ENCODE measurements at places on chromosomes 12 and 14.

DNA sequence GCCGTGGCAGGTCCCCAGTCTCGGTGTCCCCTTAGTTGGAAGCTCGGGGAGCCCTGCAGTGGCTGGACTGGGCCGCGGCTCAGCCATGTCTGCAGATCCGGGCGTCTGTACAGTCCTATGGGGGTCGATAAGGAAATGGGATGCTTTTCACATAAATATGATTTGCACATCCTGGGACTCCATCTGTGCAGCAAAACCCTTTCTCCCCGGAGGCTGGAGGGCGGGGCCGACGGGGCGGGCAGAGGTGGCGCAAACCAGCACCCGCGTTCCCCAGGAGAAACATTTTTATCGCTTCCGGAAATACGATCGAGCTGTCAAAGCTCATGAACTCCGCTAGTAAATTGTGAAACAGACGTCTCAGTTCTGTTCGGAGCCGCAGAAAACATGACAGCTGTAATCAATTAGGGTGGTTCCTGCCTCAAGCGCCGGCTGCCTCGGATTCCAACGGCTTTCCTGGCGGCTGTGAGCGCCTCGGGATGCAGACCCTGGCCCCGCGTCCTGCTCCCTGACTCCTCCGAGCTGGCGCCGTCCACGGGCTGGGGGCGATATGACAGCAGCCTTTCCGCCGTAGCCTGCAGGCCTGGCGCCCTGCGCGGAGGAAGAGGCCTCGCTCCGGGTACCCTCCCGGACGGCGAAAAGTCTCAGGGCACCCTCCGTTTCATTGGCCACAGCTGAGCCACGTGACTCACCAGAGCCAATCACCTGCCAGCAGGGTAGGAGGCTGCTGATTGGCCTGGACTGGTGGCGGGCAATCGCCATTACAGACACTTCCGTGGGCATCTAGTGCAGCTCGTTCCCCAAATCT is 23.0 kb downstream of the DIO3 start:
- DNase-seq = no peak

DNA sequence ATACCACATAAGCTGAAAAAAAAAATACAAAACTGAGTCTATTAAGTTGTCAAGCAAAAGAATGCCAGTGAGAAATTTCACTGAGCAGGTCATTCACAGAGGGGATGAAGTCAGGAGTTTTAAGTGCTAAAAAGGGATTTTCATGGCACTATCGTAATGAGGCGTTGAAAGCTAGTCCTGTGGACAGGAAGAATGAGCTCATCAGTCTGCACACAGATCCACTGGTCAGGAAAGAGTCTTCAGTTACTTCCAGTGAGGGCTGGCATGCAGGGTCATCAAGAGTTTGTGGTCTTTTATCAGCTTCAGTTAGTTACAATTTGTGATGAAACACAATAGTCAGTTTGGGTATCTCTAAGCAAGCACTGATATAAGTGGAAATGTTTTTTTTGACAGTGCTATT is 88.1 kb upstream of the WSCD2 start:
- no peak for DNase-seq

DNA sequence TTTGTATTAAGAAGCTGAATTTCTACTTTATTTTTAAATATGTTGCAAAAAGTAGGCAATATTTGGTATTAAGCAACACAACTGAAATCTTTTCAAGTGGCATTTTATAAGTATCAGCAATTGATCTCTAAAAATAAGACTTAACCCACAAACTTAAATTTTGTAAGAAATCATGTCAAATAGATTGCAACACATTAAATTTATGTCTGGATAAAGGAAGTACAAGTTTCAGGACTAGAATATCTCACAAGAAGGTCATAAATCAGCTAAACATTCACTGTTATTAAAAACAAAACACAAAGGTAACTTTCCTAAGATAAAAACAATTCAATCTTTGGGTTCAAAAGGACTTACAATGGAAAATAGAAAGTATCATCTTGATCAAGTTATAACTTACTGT is 32.8 kb downstream of the CPNE8 start:
- no peak for DNase-seq

DNA sequence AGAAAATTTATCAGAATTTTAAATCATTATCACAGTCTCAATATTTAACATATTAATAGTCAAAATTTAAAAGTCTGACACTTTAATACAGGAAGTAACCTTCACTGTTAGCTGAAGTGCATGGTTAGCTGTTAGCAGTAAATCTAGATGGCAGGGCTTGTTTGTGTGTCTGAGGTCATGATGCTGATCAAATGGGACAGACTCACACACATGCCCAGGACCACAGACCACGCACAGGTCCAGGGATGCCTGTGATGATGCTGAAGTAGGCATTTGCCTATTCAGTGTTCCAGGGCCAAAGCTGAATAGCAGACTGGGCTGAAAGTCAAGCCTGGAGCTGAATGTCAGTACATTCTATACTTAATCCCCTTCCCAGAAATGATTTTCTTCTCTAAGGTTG is 20.5 kb downstream of the FNTB start:
- DNase-seq = no peak

- DNase-seq = no peak
These were observed 82.9 kb downstream of the NCOR2 start for GRCh38 chr12:124484526-124484953.

DNA sequence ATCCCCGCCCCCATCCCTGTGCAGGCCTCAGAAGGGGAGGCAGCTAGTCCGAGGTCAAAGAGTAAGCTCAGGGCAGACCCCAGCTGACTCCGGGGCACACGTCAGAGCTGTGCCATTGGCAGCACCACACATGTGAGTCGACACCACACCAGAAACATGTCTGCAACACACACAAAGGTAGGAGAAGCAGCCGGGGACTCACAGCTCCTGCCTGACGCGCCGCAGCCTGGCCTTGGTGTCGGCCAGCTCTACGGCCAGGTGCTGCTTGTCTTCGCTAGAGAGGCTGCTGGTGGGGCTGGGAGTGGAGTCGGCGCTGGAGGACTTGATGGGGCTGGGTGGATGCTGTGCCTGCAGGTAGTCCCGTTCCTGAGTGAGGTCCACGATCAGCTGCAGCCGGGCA is 78.5 kb downstream of the CCDC88C start:
- DNase-seq = no peak

DNA sequence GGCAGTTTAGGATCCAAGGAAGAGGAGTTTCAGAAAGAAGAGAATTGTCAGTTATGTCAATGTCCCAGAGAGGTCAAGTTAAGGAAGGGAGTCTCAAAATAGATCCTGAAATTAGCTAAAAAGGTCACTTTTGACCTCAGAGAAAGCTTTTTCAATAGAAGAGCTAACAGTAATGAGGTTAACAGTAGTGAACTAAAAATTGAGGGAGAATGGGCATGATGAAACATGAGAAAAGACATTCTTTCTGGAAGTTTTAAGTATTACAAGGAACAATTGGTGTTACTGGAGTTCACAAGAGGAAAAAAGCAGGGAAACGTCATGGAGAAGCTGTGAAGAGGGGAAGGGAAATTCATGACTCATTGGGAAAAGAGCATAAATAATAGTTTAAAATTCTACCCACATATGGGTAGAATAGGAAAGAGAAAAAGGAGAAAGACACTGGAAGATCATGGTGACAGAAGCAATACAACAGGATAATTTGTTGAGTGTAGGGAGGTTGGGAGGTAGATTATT is 381.2 kb upstream of the FAR2 start:
- no peak for DNase-seq

GRCh38 chr14:89265234-89265633 is 151.8 kb downstream of the FOXN3 start:
- DNase-seq = no peak

DNA sequence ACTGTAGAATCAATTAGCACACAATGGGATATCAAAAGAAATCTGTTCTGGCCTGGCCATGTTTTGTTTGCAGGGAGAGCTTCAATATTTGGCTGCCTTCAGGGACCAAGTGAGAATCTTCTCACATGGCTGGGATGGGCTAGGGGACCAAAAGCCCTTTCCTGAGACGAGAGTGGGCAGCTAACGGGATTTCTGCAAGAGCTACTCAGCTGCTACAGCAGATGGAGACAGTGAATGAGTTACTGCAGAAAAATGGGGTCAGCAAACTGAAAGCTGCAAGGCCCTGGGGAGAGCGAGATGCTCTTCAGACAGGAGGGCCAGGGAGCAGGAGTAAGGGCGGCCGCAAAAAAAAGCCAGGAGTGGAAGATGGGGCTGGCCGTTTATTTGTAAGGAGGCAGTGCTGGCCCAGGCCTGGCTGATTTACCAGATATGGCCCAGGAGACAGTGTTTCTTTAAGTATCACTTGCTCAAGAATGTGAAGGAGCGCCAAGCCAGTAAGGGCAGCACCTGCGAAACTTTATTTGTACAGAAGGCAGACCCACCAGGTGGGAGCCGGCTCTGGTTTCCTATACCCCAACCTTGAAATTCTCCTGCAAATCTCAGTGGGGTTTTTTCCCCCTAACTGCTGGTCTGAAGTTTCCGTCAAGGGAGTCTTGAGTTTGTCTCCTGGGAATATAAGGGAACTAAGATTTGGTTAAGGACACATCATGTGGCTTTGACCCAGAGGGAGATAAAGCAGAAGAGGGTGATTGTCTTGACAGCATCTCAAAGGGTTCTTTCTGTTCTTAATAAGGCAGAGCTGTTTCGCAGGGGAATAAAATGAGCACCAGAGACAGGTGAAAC is 57.8 kb downstream of the SSH1 start:
- no peak for DNase-seq

DNA sequence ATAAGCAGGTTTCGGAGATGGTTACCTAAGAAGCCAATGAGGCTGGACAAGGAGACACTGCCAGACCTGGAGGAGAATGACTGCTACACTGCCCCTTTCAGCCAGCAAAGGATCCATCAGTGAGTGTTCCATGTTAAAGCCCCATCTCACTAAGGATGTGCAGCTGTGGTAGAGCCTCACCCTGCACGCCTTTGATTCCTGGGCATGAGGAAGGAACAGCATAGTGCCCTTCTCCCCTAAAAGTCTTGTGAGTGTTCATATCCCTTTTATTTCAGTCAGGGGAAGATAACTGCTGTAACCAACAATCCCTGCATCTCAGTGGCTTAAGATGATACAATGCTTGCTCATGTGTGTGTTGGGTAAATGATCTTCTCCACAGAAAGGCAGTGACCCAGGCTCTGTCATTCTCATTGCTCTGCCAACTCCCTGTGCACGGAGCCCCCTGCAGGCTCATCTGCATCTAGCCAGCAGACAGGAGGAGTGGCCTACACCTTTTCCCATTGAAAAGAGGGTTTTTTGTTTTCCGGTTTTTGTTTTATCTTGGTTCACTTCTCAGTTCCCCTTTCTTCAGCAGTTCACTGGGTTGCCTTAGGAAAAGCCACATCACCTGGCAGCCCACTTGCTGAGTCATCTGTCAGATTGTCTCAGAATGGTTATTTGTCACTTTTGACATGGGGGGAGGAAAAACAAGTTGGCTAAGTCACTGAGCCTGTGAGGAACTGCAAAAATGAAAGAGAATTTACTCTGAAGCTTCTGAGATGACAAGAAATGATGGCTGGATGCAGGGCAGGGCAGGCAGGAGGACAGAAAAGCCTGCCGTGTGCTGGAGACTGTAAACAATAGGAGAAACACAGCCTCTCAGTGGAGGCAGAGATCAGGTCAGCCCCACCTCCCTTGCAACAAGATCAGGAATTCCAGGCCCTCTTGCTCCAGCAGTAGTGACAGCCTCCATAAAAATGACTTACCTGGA is 193.3 kb downstream of the ANO4 start:
- DNase-seq = no peak

GRCh38 chr12:119372540-119372939 is 38.0 kb downstream of the CCDC60 start:
- no peak for DNase-seq

DNA sequence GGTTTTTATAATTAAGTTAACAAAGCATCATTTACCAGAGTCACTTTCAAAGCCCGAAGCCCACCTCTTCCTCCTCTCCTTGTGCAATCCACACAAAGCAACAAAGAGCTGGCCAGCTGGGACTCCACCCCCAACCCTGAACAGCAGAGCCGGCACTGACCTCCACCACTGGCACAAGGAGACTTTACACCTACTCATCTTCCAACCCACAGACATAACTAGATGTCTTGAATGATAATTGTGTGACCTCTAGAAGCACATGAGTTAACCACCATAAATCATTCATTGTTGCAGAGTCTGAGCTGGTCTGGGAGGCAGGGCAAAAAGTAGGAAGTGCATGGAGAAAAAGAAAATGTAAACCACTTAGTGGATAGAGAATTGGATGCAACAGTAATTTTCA is 72.2 kb downstream of the ST8SIA1 start:
- DNase-seq = no peak

DNA sequence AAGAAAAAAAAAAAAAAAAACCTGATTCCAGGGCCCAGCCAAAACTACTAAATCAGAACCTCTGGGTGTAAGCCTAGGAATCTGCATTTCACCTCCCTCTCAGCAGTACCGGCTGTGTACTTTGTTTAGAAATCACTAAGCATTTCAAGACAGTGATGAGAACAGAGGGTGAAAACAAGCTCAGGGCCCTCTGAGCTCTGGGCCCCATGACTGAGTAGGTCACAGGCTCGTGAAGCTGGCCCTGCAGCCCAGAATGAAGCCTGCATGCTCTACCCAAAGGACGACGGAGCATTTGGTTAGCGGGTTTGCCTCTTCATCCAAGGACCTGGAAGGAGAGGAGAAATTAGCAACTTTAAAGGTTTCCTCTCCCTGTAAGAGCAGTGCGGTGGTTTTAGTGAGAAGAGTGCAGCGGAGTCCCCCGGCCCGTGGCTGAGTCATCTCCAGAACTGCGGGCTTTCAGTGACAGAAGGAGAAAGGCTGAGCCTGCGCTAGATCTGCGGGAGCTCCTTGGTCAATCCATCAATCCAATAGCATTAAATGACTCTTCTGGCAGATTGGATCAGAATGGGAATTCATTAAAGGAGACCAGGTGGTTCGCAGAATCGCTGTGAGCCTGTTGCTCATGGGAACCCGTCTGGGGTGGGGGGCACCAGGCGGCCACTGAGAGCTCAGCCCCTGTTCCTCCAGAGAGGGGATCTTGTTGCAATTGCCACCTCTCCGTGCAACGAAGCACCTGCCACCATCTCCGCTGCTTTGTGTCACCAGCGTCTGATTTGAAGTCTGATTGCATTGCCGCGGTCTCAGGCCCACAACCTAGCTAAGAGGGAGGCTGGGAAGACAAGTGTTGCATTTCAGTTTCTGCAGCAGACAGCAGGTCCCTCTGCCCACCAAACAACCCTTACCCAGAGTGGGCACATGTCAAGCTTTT is 7.3 kb downstream of the IL31 start:
- DNase-seq = no peak

GRCh38 chr14:68589447-68590200 is 203.2 kb downstream of the ZFP36L1 start:
- no peak for DNase-seq

DNA sequence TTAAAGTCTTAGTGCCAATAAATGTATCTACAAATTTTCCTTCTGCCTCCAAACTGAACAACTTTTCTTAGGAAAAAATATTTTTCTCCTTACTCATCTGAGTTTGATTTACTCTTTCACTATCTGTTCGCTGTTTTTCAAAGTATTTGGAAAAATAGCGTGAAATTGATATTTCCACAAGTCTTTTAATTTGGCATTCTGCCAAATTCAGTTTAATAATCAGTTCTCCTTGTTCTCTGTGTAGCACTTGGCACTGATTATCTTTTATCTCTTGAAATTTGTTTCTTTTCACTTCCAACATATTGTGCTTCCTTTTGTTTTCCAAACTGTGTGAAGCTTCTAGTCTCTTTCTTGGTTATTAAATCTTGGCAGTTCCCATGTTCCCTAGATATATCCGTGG is 559.8 kb downstream of the RPL10L start:
- DNase-seq = no peak

- no peak for DNase-seq
These were observed 29.1 kb upstream of the LRTM2 start for GRCh38 chr12:1791104-1791841.

- DNase-seq = no peak
These were observed 145.0 kb downstream of the CAND1 start for GRCh38 chr12:67414011-67414715.

Data from stimulated activated CD8-positive, alpha-beta memory T cell treated with anti-CD3 and anti-CD28 coated beads, Interleukin-15, amount 100 ng/mL, for 24 hours (primary cell).